ENCODE measurements at places on chromosomes 3 and 15.
A peak's percentile ranks its signal among the peaks of the same experiment; 100 is the strongest.

- DNase-seq, result peak; percentile 64
Measured at GRCh38 chr3:63979093-63979885, 44.0 kb downstream of the PSMD6 start.

DNA sequence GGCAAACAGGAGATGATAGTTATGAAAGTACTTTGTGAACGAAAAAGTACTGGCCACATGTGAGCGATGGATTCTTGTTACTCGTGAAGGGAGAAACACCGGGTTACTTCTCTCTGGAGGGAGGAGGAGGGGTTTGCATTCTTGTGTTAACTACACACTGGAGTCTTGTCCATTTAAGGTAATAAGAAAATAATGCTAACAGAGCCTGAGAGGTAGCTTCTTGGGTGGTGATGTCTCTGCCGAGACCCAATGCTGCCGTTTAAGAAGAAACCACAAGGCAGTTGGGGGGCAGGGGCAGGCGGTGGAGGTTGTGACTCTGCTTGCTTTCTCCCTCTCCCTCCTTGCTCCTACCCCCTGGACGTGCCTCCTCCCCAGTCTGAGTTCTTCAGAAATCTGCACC lies 100.9 kb upstream of the ROPN1 start:
- DNase-seq, result no peak

- DNase-seq, result no peak
Measured at GRCh38 chr3:146308222-146308621, 57.3 kb upstream of the PLSCR4 start.

DNA sequence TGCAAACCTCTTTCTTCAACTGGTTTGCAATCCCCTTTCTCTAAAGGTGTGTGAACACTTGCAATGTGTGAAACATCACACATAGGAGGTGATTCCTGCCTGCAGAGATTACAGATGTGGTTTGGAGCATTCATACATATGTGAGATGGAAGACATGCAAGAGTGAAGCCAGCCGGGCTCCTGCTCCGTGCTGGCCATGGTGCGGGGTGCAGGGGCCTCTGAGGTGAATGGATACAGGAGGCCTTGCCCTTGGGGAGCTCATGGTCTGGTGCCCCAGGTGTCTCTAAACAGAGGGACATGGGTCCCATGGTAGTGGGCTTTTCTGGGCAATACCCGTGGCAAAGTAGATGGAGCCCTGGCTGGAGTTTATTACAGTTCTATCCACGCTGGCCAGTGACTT lies 6.0 kb downstream of the SLC6A11 start:
- DNase-seq, result no peak

GRCh38 chr3:171768281-171768900 lies 41.9 kb downstream of the PLD1 start:
- no peak for DNase-seq

DNA sequence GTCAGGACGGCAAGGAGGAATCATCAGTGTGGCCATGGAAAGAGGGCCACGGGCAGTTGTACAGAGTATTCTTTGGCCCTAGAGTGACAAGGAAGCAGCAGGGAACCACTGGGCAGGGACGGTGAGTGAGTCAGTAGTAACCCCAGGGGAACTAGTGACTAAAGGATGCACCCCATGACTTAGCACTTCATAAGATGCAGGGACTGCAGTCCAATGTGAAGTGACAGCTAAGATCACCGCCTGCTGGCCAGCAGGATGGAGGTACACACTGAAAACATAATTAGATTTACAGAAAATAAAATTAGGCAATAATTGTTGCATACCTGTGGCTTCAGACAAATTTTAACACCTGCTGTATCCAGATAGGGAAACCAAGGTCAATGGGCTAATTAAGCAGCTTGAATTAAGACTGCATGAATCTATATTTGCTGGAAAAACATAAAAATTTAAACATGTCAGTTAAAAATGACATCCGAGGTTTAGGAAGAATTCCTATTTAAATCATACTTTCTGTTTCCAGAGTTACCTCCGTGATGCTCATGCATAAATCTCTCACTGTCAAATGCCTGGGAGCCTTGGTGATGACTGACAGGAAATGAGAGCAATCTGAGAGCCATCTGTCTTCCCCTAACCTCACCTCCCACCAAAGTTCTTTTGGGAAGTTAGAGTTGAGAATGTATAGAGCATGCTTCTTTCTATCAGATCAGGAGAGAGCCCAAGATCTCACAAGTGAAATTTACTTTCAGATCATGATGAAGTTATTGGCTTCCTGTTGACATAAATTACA lies 56.5 kb downstream of the DCLK3 start:
- no peak for DNase-seq

DNA sequence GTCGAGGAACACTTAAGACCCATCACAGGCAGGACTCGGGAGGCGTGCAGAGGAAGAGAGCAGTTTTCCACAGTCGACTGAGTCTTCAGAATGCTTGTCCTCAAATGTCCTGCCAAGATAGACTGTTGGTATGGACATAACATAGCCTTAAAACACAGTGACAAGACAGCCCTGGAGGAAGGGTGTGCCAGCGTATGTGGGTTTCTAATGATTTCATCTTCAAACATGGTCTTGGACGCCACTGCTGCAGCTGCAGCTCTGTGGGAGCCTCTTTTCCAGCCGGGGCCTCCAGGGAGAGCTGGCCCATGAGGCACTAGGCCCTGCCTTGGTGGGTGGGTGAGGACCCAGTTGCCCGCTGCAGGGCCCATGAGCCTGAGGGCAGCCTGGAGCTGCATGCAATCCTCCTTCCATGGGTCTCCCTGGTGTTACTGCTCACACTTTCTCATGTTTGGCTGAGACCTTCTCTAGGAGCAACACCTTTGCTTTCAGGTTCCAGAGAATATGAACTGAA lies 198.6 kb downstream of the KLF13 start:
- no peak for DNase-seq

DNA sequence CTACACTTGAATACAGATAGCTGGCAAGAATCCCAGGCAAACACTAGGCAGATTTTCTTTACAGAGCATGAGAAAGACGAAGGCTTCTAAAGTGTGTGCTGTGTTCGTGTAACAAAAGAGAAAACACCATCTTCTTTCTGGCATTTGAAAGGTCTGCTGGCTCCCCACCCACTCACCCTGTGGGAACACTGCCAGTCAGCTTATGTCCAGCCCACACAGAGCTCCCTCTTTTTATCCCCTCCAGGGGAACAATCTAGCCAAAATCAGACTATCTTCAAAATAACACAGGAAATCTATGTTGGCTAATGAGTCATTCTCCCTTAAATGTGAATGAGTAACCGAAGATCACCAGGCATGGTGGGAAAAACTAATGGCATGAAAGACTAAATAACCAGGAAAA lies 45.6 kb upstream of the PAQR5 start:
- no peak for DNase-seq

GRCh38 chr3:57805674-57806073 lies 49.6 kb downstream of the SLMAP start:
- no peak for DNase-seq

DNA sequence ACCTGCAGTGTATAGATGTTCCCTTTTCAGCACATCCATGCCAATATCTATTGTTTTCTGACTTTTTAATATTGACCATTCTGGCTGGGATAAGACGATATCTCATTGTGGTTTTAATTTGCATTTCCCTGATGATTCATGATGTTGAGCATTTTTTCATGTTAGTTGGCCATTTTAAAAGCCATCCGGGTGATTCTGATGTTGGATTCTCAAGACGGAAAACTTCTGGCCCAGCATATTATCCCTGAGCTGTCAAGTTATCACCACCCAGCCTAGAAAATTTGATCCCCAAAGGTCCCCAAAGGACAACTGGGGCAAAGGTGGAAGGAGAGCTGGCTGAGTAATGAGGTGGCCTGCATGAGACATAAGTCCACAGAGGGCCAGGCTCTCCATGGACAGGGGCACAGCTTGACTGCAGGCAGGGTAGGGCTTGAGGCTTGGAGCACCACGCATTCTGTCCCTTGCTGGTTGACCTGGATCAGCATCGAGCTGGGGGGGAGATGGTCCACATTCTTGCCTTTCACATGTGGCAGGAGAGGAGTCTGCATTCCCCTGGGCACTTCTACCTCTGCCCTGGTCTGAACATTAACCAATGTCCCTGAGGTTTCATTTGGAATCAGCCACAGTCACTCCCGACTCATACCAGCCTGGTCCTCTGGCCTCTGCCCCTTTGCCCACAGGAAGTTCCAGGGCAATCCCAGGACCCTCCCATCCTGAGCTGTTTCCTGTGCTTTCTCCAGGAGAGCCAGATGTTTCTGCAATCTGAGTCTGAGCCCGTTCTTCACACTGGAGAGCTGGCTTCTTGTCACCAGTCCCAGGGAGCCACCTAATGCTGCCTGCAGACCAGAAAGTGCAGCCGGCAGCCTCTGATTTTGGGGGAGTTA lies 69.2 kb downstream of the ISG20 start:
- no peak for DNase-seq

DNA sequence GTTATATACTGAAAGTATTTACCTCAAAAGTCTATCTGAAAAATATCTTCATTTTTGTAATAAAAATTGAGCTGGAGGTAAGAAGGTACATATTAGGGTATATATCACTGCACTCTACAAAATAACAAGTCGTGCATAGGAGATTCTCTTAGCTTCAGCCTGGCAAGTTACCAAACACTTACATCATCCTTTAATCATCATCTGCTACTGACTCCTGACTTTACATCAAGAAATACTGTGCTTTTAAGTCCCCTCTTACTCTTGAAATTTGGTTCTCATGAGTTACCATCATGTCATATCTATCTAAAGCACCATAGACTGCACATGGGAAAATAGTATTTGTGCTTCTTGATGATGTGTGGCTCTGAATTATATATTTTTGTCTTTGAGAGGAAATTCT lies 50.8 kb downstream of the LYSMD4 start:
- DNase-seq, result no peak

DNA sequence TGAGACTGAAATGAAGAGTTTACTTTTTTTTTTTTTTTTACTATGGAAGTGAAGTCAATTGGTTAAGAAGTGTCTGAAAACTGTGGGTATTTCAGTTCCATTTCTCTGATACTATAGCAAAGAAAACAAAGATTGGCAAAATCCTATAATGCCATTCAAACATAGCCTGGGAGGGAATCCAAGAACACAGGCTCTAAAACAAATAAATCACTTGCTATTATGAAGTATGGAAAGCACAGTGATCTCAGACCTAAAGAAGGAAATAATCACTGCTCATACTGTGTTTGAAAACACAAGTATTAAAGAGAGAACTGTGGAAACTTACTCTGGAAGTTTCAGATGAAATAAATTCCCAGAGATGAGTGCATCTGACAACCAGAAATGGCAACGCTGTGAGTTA lies 12.0 kb downstream of the SAMMSON start:
- DNase-seq, result no peak

Data from central memory CD4-positive, alpha-beta T cell (primary cell).